ENCODE measurements at places on chromosomes 5 and 9.

DNA sequence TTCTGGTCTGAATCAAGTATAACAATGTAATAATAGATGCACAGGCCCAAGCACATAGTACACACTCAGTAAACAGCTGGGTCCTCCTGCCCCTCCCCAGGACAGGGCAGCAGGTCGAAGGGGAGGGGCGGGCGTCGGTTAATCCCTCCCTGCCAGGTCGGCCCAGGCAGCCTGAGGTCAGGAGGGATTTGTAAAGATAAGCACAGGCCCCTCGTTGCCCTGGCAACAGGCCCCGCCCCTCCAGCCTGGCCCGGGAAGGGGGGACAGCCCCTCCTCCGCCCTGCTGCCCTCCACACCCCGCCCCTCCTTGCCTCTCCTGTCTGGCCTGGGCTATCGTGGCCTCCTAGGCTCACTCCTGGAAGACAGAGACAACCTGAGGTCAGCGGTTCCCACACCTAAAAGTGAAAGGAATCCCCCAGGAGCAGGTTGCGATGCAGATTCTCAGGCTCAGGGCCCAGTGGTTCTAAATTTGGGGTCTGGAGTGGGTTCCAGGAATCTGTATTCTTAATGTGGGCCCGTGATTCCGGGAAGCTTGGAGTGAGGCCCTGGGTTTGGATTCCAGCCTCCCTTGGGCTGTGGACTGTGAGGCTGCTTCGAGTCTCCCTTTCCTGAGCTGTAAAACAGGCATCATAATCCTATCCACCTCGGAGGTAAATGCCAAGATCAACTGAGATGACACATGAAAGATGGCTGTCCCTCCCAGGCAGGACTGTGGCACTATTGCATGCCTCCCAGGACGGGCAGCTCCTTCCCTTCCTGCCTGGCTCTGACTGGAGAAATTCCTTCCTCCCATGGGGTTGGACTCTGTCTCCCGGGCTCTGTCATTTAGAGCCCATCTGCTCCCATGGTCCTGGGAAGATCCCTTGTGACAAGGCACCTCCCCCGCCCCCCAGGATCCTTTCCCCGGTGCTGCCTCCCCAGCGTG, 4.4 kb downstream of the CRB2 start:
- no peak for DNase-seq

- DNase-seq: no peak
Measured at GRCh38 chr5:177981296-177982071, 14.6 kb downstream of the PROP1 start.

- no peak for DNase-seq
Measured at GRCh38 chr5:24232929-24233498, 411.8 kb downstream of the CDH10 start.

DNA sequence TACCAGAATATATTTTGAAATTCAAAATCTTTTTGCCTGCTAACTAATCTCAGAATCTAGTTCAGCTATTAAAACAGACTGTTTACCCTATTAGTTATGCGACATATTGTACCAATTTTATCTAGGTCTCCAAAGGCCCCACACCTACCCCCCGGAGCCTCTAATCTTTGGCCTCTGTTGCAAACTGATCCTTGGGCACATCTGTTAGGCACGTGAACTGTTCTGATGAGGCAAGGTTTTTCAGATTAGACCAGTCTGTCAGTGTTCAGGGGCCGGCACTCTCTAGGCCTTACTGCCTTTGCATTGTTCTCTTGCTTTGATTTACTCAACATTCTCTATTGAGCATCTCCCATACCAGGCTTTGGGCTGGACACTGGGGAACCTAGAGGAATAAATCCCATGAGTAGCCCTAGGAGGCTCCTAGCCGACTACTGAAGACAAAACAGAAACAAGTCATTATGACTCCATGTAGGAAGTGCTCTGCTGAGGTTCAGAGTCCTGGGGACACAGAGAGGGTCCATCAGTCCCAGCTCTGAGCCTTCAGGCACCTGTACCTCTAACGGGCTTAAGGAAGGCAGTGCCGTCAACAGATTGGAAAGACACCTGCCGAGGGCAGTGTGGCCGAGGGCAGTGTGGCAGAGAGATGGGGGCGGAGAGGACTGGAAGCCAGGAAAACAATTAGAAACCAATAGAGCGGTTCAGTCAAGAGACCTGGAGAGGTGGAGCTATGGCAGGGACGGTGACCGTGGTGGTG, 245.1 kb downstream of the AOPEP start:
- DNase-seq: no peak

DNA sequence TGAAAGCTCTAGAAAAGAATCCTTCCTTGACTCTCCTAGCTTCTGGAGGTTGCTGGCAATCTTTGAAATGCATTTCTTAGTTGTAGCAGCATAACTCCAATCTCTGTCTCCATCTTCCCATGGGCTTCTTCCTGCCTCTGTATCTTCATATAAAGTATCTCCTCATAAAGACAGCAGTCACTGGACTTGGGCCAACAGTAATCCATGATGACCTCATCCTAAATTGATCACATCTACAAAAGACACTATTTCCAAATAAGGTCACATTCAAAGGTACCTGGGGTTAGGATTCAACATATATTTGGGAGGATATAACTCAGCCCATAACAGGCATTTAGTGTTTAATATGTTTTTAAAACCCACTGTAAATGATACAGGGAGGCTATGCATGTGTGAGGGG, 123.3 kb downstream of the MLLT3 start:
- DNase-seq: no peak

GRCh38 chr5:173625261-173625660, 8.8 kb upstream of the BOD1 start:
- no peak for DNase-seq

DNA sequence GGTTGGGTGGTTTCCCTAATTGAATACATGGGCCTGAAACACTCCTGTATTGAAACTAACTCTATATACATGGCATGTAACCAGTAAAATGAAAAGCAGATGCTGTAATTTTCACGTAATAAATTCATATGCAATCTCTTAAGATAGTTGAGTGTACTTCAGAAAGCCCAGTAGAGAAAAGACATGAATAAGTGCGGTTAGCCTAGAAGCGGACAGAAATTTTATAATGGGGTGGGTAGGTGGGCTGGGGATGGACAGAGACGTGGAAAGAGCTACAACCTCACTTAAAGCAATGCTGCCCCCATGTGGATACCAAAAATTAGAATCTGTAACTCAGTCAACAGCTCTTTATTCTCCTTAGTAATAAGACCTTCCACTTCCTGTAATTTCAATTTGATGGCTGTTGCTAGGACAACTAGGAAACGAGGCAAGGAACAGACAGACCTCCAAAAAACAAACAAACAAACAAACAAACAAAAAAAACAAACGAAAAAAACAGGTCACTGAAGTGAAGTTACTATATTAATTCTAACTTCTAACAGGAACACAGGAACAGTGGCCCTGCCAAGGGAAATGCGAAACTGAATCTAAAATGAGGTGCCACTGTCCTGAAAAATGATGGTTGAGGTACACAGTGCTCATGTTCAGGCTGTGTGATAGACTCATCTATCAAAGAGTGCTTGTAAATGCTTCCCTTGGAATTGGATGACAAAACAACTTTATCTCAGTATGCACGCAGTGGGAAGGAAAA, 103.4 kb upstream of the GNA14 start:
- DNase-seq: no peak

- DNase-seq: no peak
Measured at GRCh38 chr9:107933097-107933496, 443.5 kb upstream of the KLF4 start.

DNA sequence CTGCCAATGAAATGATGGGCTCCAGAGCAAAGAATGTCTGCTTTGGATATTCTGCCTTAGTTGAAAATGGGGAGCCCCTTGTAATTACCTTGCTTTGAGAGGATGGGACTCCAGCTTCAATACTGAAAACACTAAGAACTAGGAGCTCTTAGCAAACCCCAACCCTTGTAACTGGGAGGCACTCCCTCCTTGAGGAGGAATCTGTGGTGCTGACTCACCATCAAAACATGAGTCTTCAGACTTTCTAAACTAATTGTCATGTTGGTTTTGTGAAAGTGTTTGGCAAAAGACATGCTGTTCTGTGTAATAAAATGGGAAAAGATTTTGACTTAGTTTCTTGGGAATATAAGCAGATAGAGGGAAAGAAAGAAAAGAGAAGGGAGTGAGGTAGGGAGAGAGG, 91.9 kb upstream of the PTPRD start:
- DNase-seq: no peak
